CD8-positive, alpha-beta memory T cell (primary cell): ENCODE measurements at places on chromosomes 12 and 14. TPM values are rescaled to one million over a fixed set of nuclear protein-coding genes. Genes with fewer than 3 reads are reported as not detected.

DNA sequence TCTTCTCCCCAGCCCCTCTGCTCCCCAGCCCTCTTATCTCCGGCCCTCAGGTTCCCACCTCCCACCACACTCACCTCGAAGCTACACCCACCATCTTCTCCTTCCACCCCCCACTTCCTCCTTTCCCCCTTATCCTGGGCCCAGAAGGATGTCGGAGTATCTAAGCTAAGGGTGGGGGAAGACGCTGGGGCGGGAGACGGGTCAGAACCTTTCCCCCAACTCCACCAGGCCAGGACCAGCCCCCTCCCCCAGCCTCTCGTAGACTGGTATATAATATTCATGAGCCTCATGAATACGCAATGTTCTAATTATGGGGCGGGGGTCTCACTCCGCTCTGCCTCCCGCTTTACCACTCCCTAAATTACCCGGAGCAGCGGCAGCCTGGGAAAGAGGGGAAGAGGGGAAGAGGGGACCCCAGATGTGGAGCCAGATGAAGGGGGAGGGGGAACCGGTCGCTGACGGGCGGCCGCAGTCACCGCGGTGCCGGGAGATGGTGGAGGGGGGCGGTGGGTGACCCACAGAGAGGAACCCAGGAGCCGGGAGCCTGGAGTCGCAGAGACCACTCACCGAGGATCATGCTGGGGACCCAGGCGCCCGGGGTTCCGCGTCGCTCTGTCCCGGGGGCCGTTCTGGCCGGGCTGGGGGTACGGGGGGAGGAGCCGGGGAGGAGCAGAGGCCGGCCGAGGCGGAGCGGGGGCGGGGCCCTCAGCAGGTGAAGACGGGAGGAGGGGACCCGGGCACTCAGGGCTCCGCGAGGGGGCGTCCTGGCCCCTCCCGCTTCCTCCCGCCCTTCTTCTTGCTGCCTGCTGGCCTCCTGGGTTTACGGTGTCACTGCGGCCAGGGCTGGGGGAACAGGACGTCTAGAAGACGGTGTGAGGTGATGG lies 6.4 kb upstream of the ZNF385A start:
- peak; percentile 69 for DNase-seq
- H3K4me1 ChIP-seq = peaks cover 22% of the 10 kb centered on the region
- peak overlapping the region; percentile 38 for H3K27ac ChIP-seq
- H3K4me3 ChIP-seq = peak overlapping the region; percentile 50
- H3K27me3 ChIP-seq = no peaks in the 10 kb centered on the region

GRCh38 chr12:85733984-85734383 lies 102.2 kb downstream of the RASSF9 start:
- H3K36me3 ChIP-seq = no peaks in the 10 kb centered on the region
- no peak overlapping the region for H3K27ac ChIP-seq
- no peaks in the 10 kb centered on the region for H3K4me1 ChIP-seq
- no peak for DNase-seq
- H3K4me3 ChIP-seq = no peak overlapping the region

DNA sequence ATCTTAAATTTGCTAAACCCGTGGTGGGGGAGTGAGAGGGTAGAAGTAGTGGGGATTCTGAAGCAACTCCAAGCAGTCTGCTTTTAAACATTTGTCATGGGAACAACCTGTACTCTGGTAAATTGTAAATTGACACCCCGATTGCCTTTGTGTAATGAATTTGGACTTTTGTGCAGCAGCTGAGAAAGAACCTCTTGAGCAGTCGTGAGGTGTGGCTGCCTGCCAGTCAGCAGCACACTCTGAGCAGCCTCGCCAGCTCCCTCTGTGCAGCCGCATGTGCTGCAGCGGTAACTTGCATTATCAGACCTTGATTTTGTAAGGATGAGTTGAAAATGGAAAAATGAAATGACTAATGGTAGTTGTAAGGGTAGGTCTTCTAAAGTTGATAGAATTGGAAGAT lies 74.3 kb downstream of the SUSD6 start:
- H3K36me3 ChIP-seq = no peaks in the 10 kb centered on the region
- H3K27me3 ChIP-seq = no peaks in the 10 kb centered on the region
- H3K4me1 ChIP-seq = peaks cover 52% of the 10 kb centered on the region
- DNase-seq = no peak
- no peak overlapping the region for H3K4me3 ChIP-seq
- H3K27ac ChIP-seq = no peak overlapping the region

GRCh38 chr14:69092840-69093422 lies 60.0 kb downstream of the DCAF5 start:
- H3K4me1 ChIP-seq = no peaks in the 10 kb centered on the region
- DNase-seq = no peak
- no peak overlapping the region for H3K27ac ChIP-seq

GRCh38 chr12:86711731-86712130 lies 455.5 kb upstream of the MGAT4C start:
- no peaks in the 10 kb centered on the region for H3K27me3 ChIP-seq
- no peaks in the 10 kb centered on the region for H3K36me3 ChIP-seq
- H3K27ac ChIP-seq = no peak overlapping the region
- no peak overlapping the region for H3K4me3 ChIP-seq
- H3K4me1 ChIP-seq = no peaks in the 10 kb centered on the region

DNA sequence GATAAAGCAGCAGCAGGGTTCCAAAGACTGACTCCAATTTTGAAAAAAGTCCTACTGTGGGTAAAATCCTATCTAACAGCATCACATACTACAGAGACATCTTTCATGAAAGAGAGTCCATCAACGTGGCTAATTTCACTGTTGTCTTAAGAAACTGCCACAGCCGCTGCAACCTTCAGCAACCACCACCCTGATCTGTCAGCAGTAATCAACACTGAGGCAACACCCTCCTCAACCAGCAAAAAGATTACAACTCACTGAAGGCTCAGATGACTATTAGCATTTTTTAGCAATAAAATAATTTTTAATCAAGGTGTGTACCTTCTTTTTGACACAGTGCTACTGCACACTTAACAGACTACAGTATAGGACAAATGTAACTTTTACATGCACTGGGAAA lies 6.6 kb downstream of the CAPRIN2 start:
- no peaks in the 10 kb centered on the region for H3K27me3 ChIP-seq
- no peaks in the 10 kb centered on the region for H3K36me3 ChIP-seq

GRCh38 chr12:76980196-76980595 lies 85.2 kb downstream of the E2F7 start:
- no peaks in the 10 kb centered on the region for H3K4me1 ChIP-seq
- H3K27me3 ChIP-seq = no peaks in the 10 kb centered on the region
- no peak overlapping the region for H3K27ac ChIP-seq
- no peak for DNase-seq
- H3K36me3 ChIP-seq = no peaks in the 10 kb centered on the region

DNA sequence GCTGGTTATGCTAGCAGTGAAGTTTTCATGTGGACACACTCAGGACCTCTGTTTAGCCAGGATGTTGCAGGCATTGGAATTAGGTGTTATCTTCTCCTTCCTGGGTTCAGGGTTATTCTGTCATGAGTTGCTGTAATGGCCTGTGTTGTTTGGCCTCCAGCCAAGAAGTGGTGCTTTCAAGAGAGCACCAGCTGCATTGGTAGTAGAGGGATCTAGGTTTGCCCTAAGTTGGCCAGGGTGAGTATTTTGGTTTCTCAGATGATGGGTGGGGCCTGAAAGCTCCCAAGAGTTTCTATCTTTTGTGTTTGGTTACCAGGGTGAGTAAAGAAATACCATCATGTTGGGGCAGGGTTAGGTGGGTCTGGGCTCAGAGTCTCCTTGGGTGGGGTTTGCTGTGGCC lies 2.7 kb upstream of the GZMH start:
- H3K4me1 ChIP-seq = peaks cover 51% of the 10 kb centered on the region
- H3K36me3 ChIP-seq = no peaks in the 10 kb centered on the region
- no peaks in the 10 kb centered on the region for H3K27me3 ChIP-seq
- DNase-seq = no peak
- peak overlapping the region; percentile 31 for H3K27ac ChIP-seq

- no peak for DNase-seq
- no peaks in the 10 kb centered on the region for H3K36me3 ChIP-seq
- no peak overlapping the region for H3K27ac ChIP-seq
- H3K4me3 ChIP-seq = no peak overlapping the region
- H3K4me1 ChIP-seq = no peaks in the 10 kb centered on the region
Observed at GRCh38 chr12:103373088-103373523, 122.7 kb downstream of the C12orf42 start.

Gene HCAR2
- total RNA-seq = not detected

Gene PTPRR
- not detected for total RNA-seq

Gene ANO4
- total RNA-seq = not detected

Gene IL26
- 1.00 TPM for total RNA-seq

Gene SLC5A8
- not detected for total RNA-seq

Gene TUBA1C
- 351 TPM for total RNA-seq
